ENCODE measurements at places on chromosomes 11 and 22.

- no peak for DNase-seq
Measured at GRCh38 chr22:23789638-23790037, 2.9 kb downstream of the SMARCB1 start.

DNA sequence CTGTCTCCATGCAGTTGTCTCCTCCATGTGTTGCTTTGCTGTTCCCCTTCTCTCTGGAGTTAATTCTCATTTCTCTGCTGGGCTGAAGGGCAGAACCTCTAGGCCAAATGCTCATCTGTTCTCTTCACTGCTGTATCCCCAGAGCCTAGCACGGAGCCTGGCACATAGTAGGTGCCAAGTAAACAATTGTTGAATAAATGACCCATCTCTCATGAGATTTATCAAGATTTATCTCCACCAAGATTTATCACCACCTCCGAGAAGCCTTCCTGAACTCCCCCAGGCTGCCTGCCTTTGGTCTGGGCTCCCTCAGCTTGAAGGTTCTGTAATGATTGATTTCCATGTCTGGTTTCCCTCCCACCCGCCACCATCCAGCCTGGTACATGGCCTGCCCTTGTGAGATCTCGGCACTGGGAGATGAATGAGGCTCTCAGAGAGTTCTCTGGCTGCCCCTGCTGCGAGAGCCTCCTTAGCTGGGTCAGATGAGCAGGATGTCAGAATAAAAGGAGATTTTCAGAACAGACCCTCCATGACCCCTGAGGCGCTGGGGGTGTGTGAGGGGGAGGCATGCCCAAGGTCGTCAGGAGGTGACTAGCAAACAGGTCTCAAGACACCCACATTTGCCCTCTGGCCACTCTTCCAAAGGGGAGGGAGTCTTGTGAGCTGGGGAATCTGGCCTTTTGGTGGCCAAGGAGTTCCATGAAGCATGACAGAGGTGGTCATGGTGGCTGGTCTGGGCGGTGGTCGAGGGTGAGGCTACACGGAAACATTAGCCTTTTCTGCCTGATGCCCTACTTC, 2.4 kb upstream of the GDPD5 start:
- DNase-seq: no peak

- DNase-seq: no peak
Measured at GRCh38 chr22:46049726-46050450, 72.9 kb upstream of the WNT7B start.

DNA sequence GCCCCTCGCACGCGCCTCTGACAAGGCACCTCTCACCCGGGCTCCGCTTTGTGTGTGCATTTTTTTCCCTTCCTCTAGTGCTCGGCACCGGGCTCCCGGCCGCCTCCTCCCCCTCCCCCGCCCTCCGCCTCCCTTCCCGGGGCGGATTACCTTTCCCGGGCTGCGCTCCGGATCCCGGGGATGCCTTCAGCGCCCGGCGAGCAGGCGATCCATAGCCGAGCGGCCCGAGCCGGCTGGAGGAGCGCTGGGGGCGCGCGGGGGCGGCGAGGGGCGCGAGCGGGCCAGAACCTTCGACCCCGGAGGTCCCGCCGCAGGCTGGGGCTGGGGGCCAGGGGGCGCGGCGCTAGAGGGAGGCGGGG, 282 bp downstream of the MPPED2 start:
- no peak for DNase-seq

DNA sequence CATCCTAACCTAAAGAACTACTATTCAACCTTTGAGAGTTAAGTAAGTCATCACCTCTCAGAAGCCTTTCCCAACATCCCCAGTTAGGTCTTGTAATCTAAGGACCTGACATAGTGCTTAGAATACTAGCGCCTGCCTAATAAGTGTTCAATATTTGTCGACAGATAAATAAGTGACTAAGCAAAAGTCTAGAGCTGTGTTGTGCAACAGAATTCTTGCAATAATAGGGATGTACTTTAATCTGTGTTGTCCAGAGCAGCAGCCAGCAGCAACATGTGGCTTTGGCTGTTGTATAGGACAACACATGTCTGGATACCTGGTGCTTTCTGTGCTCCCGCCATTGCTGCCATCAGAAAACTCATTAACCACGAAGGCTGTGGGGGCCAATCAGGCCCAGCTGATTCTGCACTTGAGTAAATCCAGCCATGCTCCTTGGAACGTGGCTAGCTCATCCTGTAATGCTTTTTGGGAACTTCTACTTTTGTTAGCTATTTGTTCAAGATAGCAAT, 66.8 kb upstream of the NTM start:
- DNase-seq: no peak

DNA sequence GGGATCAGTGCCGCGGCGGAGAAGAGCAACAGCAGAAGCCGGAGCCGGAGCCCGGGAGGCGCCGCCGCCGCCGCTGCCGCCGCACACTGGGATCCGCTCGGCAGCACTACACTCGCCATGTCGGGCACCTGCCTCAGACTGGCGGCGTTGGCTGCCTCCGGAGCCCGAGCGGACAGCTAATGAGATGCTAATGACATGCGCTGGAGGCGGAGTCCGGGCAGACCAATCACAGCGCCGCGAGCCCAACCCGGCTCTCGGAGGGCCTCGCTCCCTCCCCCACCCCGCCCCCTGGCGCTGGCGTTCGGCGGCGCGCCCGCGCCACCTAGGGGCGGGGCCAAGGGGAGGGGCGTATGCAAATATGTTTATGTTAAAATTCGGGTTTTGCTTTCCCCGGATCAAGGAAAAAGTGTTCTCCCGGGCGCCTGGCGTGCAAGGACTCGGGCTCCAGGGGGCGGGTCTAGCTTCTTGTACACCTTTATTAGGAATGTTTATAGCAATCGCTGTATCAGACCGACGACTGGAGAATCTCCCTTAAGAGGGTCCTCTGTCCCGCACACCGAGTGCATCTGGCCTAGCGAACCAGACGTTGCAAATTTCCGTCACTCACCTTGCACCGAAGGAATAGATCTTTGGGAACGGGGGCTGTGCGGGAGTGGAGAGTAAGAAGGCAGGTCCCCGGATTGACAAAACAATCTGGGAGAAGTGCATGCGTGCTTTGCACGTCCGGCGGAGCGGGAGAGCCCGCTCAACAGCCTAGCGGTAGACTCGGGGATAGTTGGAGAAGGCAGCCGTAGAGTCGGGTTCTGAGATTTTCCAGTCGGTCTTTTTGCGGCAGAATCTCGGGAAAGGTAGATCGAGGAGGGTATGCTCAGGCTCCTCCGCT, at the start of gene CADM1:
TSS of gene CADM1 (minus strand) at position 140 of the 883 bp plus-strand sequence.
- peak; percentile 40 for DNase-seq

DNA sequence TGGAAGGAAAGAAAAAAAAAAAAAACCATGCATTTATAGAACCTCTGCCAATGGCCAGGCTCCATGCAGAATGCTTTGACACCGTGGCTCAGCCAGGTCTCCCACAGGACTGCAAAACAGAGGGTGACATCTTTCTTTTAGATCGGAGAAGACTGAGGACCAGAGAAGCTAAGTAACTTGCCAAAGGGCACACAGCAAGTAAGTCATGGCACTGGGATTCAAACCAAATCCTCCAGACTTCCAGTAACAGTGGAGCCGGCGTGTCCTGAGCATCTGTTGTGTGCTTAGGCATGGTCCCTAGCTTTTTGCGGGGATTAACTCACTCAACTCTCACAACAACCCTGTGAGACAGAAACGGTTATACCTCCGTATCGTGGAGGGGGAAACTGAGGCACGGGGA, 20.7 kb downstream of the MGAT3 start:
- no peak for DNase-seq

- peak; percentile 97 for DNase-seq
Measured at GRCh38 chr22:29031227-29032011, 30.2 kb downstream of the C22orf31 start.

GRCh38 chr11:75946531-75947530, 131.8 kb downstream of the UVRAG start:
- DNase-seq: no peak

GRCh38 chr11:20203831-20204230, 43.6 kb upstream of the DBX1 start:
- DNase-seq: no peak

- DNase-seq: no peak
Measured at GRCh38 chr11:1632053-1632714, 2.6 kb downstream of the KRTAP5-5 start.

DNA sequence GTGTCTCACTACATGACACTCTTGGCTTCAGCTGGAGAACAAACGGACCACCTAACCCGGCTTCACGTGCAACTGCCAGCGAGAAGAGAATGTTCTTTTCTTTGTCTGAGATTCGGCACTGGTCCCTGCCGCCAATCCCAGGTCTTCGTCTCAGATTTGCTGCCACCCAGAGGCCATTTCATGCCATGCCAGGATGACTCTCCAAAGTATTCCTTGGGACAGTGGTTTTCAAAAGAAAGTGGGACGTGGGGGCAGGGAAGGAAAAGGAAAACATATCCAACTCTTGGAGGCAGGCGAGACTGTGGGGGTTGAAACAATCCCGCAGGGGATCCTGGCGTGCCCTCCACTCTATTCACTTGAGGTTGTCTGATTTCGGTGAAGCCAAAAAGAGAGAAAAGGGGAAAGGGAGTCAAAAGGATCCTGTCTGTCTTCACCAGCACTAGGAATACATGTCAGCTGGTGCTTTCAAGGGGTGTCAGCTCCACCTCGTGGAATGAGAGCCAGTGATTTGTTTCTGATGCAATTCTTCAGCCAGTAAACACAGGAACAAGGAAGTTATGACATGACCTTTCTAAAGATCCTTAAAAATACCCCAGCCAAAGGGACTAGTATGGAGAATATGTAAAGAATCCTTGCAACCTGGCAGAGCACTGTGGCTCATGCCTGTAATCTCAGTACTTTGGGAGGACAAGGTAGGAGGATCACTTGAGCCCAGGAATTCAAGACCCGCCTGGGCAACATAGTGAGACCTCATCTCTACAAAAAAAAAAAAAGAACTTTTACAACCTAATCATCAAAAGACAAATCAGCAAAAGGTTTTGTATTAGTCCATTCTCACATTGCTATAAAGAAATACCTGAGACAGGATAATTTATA, 41.0 kb upstream of the APLNR start:
- DNase-seq: peak; percentile 59

DNA sequence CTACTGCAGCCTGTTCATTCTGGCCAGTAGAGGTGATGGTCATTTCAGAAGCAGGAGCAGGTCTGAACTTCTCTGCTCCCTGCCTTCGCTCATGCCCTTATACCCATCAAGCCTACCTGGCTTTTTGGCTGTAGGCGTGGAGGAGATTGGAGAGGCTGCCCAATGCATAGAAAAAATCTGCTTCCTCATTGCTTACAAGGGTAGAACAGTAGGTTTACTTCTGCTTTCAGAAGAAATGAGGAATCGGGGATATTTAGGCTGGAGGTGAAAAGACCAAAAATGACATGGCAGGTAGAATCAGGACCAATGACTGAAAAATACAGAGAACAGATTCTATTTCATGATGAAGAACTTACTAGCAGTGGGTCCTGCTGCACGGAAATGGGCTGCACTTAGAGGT, 72.9 kb upstream of the YWHAH start:
- DNase-seq: no peak

DNA sequence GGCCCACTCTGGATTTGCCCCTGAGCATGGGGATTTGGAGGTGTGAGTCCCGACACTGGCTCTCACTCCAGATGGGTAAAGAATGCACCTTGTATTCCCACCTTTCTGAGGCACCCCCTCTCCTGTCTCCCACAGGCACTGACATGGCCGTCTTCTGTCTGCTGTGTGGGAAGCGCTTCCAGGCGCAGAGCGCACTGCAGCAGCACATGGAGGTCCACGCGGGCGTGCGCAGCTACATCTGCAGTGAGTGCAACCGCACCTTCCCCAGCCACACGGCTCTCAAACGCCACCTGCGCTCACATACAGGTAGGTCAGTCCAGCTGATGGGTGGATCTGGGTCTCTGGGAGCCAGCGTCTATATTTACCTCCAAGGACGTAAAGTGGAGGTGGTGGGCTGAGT, 54.2 kb upstream of the NNMT start:
- DNase-seq: no peak

DNA sequence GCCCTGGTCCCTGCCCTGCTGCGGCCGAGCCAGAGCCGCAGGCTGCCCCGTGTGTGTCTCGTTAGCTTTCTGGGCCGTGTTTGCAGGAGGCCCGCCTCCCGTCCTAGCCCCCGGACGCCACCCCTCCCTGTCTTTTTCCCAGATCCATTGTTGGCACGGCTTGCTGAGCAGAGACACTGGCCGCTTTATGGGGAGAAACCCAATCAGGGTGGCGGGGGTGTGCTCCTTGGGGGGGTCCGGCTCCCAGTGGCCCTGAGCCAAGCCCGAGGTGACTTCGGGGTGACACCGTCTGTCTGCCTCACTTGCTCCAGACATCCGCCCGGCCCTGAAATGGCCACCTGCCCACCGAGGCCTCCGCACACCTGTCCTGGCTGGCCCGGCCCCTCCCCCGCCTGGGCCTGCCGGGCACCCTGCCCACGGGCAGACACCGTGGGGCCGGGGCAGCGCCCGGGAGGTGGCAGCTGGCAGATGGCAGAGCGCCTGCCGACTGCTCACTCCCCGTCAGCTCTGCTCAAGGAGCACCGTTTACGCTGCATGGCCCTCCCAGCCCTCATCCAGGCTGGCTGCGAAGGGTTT, 43.1 kb upstream of the PPARA start:
- DNase-seq: no peak

- DNase-seq: no peak
Measured at GRCh38 chr22:42991010-42991651, 23.8 kb downstream of the PACSIN2 start.

DNA sequence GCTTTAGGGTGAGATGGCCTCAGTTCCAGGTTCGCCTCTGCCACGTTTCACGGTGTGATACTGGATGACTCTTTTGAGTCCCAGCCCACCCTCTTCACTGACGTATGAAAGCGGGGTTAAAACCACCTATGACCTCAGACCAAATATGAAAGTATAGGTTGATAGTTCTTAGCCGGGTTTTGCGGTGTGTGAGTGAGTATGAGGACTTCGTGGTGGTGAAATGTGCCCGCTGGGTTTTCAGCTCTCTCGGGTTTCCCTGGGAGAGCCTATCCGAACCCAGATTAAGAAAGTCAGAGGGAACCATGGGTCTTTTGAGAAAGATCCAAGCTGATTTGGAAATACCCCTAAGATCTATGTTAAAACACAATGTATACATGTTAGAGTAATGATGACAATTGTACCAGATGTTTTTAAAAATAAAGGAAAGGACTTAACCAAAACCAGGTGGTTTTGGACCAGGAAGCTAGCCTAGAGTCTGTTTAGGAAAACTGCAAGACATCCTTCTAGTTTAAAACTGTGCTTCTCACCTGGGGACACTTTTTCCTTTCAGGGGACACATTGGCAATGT, 25.8 kb upstream of the ST3GAL4 start:
- DNase-seq: no peak

- no peak for DNase-seq
Measured at GRCh38 chr22:33920927-33921524, 750 bp upstream of the LARGE1 start.

DNA sequence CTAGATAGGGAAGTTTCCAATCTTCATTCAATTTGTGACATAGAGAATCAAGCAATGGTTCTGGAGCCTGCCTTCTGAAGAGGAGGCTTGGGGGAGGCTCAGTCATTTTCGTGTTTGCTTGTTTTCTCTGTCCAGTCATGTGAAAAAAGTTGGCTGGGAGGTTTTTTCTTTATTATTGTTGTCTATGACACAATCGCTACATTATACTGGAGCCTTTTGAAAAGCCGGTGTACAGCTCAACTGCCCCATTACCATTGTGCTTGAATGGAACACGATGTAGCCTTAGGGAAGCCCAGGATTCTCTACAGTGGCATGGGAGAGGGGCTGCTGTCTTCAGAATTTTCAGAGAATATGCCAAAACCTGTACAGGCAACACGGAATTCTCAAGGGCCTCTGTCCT, 57.9 kb upstream of the NCAM1 start:
- DNase-seq: no peak

- no peak for DNase-seq
Measured at GRCh38 chr22:23062616-23063538, 7.4 kb upstream of the GNAZ start.

GRCh38 chr11:27052668-27053067, 12.1 kb downstream of the BBOX1 start:
- no peak for DNase-seq

Data from epithelial cell of proximal tubule (primary cell).